Right renal cortex interstitium (tissue), 3 donors: ENCODE measurements at places on chromosomes 3 and 15. TPM values are rescaled to one million over a fixed set of nuclear protein-coding genes. Genes with fewer than 3 reads are reported as not detected.
A peak's percentile ranks its signal among the peaks of the same experiment; 100 is the strongest.

Gene C3orf85
- 19.4 TPM for polyA plus RNA-seq

Gene DLL4
- 8.5 TPM for polyA plus RNA-seq

Gene ZBTB20
- 6.4 TPM for polyA plus RNA-seq

Gene ECE2
- not detected for polyA plus RNA-seq

Gene KIF7
- 9.4 TPM for polyA plus RNA-seq

Gene CTDSPL
- 107 TPM for polyA plus RNA-seq

Gene COL6A6
- 0.71 TPM for polyA plus RNA-seq

Gene ASB14
- polyA plus RNA-seq = 0.67 TPM

Gene ARHGEF3
- 81.0 TPM for polyA plus RNA-seq

GRCh38 chr15:86863226-86863915, 783.7 kb downstream of the AGBL1 start:
- DNase-seq = no peak

- DNase-seq = no peak
Measured at GRCh38 chr15:38547255-38547997, 17.2 kb downstream of the RASGRP1 start.

GRCh38 chr15:73687351-73687750, 3.2 kb downstream of the CD276 start:
- no peak for DNase-seq

- no peak for DNase-seq
Measured at GRCh38 chr15:30962079-30962478, 29.3 kb downstream of the MTMR10 start.

DNA sequence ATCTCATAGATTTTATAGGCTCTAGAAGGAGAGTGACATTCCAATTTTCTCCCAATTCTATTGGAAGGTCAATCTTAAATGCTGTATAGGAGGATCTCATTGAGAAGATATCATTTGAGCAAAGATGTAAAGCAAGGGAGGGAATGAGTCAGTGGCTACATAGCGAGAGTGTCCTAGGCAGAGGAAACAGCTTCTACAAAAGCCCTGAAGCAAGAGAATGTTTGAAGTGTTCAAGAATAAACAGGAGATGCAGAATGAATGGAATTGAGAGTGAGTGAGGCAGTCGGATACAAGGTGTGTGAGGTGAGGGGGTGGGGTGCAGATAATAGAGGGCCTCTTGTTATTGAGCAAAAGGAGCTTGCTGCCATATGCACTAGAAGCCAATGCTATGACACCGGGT, 545.9 kb downstream of the IGSF11 start:
- DNase-seq = no peak

DNA sequence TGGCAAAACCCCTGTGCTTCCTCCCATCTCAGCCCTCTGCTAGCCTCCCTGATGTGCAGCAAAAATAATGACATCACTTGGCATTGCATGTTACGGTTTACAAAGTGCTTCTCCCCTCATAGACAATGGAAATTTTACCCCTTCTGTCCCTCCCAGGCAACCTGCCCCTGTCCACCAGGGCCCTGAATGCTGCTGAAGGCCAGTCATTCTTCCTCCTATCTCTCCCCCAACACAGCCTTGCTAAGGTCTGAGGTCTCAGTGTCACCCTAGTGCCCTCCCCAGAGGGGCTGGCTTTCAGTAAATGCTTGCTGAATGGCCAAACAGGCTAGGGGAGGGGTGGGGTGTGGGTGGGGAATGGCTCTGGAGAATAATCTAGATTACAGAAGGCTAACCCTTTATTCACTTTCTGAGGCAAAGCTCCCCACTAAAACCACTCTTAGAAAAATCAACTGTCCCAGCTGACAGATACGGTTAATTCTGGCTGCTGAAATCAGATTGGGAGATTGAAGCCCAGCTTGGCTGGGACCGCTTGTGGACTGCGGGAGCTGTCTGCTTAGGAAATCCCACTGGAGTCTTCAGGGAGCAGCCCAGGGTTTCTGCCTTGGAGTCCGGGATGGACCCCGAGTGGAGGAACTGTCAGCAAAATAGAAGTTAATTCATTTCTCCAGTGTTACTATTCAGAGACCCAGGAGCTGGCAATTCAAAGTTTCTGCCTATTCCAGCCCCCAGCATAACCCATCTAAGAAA, 22.9 kb downstream of the ANP32A start:
- no peak for DNase-seq

DNA sequence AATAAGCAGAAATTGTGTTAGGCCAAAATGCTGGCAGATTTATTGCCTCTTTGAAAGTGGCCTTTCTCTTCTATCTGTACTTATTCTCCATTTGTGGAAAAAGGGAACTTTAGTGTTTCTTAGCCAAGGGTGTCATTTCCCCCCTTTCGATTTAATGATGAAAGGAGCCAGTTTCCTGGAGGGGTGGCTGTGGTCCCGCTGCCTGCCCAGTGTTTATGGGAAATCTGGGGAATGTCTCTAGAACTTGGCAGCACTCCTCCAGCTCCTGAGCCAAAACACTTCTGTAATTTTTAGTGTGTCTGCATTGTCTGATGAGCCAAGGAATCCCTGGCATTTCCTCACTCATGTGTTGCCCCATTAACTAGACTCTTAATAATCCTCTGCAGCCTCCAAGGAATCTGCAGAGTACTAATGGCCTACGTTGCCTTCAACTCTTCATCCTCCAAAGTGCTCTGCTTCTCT, 448.8 kb downstream of the GRM7 start:
- no peak for DNase-seq

DNA sequence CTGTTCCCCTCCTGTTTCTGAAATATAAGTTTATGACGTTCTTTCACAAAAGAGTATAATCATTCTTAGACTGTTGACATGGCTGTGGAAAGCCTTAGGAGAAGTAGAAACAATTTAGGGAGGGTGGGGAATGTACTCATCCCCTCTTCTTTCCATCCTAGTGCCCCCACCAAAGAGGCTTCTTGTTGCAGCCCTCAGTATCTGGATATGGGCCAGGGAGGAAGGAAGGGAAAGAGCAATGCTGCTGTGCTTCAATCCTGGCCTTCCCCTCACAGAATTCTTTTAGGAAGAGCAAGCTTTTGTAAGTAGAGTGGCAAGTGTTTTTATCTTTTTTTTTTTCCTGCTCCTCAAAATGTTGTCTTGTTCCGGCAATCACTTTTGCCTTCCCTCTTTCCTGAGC, 1.7 kb downstream of the INAFM2 start:
- DNase-seq = no peak

GRCh38 chr15:52124270-52124880, 11.8 kb upstream of the BCL2L10 start:
- DNase-seq = no peak

DNA sequence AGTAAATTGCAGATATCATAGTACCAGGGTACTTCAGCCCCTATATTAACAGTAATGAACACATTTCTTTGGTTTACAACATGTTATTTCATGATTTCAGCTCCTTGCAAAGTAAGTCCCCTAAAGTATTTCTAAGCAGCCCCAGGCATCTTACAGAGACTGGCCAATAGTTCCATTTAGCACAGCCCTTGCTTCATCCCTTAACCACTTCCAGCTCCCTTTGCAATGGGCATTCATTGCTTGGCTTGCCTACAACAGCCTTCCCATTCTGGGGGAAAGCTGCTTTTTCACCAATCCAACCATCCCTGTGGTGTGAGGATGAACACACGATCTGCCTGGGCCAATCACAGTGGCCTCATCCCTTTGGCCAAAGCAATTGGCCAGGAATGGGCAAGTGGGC, 67.2 kb upstream of the XCR1 start:
- DNase-seq = no peak

DNA sequence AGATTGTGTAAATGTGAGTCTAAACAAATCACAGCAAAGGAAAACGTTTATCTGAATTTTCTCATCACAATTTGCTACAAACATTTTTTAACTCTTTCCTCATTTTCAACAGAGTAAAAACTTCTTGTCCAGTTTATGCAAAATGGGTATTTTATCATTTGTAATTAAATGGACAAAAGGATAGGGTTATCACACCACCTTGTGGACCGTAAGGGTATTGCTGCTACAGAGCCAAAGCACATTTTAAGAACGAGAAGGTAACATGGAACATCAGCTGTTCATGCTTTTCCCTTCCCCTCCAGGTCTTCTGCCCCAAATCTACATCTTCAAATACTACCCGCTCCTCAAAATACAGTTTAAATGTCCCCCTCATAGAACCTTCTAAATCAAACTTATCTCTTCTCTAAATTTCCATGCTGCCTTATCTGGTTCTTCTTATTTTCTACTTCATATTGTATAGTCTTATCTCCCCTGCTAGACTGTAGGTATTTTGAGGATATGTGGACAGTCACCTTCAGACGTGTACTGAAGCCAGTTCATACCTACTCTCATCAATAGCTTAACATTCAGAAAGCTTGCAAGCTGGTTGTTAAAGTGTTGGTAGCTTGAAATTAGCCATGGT, 12.8 kb upstream of the SETMAR start:
- DNase-seq = no peak

GRCh38 chr3:109643590-109643989, 306.2 kb upstream of the DPPA4 start:
- no peak for DNase-seq

GRCh38 chr3:81302045-81302444, 459.4 kb downstream of the GBE1 start:
- peak; percentile 10 for DNase-seq

- DNase-seq = no peak
Measured at GRCh38 chr3:156620901-156621300, 53.5 kb upstream of the TIPARP start.

DNA sequence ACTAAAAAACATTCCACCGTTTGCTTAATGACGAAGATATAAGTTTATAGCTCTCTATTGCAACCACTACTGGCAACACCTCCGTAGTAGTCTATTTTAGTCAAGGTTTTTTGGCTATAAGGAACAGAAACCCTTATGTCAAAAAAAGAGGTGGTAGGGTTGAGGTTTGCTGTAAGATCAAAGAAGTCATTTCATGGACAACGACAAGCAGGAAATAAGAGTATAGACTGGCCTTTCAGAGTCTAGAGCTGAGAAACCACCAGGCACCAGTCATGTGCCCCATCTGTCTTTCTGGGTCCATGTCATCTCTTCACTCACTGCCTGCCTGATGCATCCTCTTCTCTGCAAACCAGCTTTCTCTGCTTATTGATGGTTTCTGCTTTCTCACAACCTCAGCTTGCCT, 42.7 kb downstream of the THBS1 start:
- no peak for DNase-seq

- DNase-seq = no peak
Measured at GRCh38 chr15:60961541-60962485, 267.3 kb downstream of the RORA start.

DNA sequence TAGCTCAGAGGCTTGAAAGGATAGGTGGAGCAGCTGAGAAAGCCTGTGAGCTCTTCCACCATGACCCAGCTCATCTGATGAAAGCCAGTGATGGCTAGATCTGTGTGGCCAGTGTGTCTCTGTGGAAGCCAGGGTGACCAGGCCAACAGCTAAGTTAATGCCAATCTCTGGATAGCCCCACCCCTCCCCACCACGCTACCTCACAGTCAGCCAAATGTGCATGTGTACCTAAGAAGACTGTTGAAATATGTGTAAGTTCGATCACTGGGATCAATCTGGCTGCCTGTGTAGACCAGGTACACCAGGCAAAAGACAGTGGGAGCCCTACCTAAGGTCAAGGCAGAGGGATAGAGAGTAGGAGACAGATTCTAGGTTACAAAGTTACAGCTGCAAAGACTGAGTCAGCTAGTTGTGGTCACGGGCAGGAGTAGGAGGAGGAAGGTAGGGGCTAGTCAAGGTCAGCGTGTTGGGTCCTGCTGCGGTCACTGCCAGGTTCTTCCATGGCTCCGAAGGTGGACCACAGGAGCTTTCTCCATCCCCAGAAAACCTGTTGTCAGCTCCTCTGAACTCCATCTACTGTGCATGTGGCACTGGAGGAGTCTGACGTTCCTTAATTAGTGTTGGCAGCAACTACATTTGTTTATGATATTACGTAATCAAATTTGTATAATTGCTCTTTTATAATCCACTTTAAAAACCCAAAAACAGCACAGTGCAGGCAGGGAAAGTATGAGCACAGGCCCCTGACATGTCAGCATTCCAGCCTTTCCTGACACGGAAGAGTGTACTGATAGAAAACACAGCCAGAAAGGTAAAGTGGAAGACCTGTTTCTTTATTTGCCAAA, 318.0 kb downstream of the CLSTN2 start:
- DNase-seq = no peak

DNA sequence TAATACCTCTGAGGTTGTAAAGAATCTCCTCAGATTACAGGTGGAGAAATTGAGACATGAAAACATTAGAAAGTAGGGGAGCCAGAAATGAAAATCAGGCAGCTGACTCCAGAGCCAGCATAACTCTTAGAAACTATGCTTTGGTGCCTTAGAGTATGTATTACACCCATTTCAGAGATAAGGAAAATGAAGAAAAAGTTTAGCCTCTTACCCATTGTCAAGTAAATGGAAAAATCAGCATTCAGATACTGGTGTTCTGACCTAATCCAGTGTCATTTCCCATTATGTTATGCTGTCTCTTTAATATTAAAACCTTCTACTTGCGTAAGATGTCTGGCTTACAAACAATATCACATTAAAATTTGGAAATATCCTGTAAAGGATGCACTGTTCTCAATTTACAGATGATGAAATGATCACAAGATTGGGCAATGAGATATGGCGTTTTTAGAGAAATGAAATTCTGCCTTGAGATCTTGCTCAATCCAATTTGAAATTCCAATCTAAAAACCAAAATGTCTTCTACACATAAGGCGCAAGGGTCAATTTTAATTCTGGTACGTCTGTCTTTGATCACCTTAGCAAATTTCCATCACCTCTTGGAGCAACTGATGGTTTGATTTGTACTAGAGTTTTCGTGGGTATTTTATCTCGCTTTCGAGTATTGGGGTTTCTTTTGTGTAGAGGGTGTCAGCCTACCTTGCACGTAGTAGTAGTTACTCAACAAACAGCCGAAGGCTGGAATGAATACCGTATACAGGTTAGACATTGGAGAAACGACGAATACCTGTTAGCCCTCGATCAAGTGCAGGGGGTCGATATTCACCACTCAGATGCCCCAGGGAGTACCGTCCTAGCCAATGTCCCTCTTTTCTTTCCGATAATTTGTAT, 902 bp upstream of the ZCWPW2 start:
- no peak for DNase-seq

DNA sequence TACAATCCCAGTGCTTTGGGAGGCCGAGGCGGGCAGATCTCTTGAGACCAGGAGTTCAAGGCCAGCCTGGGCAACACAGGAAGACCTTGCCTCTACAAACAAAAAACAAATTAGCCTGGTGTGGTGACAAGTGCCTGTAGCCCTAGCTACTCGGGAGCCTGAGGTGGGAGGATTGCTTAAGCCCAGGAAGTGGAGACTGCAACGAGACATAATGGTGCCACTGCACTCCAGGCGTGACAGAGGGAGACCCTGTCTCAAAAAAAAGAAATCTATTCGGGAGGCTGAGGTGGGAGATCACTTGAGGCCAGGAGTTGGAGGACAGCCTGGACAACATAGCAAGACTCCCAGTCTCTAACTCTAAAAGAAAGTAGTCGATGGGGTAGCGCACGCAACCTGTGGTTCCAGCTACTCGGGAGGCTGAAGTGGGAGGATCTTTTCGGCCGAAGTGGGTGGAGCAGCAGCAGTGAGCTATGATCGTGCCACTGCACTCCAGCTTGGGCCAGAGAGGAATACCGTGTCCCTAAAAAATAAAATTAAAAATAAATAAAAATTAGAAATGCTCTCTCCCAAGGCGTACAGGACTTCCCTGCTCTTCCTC, 775 bp downstream of the C3orf33 start:
- no peak for DNase-seq

GRCh38 chr15:43922021-43922420, 95.2 kb downstream of the WDR76 start:
- no peak for DNase-seq
